ENCODE measurements at places on chromosomes 7 and 10.

- peak; percentile 20 for DNase-seq
These were observed 194.5 kb upstream of the LRGUK start for GRCh38 chr7:133932591-133932990.

DNA sequence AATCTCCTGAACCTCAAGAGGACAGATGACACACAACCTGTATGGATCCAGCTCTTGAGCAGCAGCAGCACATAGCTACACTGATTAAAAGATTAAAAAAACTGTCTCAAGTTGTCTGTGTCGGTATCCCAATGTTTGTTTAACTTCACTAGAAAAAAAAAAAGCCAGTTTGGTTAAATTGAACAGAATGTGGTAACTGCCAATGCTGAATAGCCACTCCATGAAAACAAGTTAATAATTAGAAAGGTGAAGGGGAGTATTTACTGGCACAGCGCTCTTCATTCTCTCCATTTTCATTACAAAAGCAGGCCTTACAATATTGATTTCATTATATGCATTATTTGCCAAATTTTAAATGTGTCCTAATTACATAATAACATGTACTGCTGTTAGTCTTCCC, 47.6 kb downstream of the GDI2 start:
- DNase-seq = no peak

DNA sequence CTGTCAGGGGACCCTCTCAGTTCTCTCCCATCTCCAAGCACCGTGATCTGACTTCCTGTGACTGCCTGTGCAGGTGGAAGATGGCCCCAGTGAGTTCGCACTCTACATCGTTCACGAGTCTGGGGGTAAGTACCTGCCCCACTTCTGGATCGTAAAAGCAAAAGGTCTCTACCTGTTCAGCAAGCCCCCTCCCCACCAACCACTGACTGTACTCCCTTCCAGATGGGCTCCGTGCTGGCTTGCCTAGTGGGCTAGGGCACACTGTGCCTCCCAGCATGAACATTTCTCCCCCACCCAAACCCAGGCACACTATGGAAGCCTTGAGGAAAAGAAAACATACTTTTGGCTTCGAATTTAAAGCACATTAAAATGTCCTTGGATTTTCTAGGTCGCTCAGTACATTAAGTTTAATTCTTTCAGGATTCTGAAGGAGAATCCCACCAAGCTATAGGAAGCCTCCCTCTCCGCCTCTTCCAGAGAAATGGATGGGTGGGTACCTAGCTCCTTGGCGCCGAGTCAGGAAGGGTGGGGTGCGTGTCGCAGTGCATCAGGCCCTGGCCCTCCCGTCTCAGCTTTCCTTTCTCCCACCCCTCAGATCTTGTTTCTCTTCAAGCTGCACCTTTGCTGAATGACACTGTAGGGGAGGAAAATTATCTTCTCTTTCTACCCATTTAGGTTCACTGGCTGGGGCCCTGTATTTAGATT, 11.0 kb upstream of the ZNF22 start:
- DNase-seq = no peak

GRCh38 chr7:128122576-128123290, 91.5 kb upstream of the LRRC4 start:
- no peak for DNase-seq

GRCh38 chr10:61785473-61786105, 115.9 kb upstream of the ARID5B start:
- DNase-seq = no peak

DNA sequence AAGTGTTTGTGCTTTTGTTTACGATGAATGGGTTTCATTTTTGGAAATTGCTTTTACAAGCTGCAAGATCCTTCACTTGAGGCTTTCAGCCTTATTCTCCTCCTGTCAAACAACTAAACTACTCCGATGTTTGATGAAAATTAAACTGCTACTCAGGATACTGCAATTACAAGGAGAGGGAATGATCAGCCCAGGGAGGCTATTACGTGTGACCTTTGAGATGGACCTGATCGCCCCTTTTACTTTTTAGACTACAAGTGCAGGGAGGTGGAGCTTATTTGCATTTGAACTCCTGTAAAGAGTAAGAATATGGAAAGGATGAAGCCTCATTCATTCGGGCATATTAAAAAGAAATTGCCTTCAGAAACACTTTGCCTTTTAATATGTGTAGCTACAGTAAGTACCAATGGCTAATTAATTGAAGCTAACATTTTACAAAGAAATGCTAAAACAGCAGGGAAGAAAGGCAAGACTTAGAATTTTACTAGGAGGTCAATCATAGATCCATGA, 219.1 kb downstream of the PHTF2 start:
- DNase-seq = no peak

GRCh38 chr7:121180436-121181063, 148.2 kb upstream of the WNT16 start:
- DNase-seq = no peak

GRCh38 chr10:71585564-71586290, 133.9 kb downstream of the C10orf105 start:
- DNase-seq = no peak

DNA sequence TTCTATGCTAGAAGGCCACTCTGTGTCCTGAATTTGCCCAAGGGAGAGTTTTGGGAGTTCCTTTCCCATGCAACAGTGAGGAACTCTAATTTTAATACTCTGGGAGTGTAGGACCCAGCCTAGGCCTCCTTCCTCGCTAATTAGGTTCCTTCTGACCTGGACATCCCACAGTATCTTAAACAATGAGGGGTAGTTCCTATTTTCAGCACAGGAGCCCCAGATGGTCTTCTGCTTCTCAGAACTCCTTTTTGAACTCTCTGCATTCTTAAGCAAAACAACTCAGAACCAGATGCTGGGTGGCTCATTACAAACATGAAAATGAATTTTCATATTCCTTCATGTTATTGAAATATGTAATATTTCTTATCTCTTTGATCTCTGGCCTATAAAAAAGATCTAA, 116.9 kb downstream of the LRMDA start:
- no peak for DNase-seq

DNA sequence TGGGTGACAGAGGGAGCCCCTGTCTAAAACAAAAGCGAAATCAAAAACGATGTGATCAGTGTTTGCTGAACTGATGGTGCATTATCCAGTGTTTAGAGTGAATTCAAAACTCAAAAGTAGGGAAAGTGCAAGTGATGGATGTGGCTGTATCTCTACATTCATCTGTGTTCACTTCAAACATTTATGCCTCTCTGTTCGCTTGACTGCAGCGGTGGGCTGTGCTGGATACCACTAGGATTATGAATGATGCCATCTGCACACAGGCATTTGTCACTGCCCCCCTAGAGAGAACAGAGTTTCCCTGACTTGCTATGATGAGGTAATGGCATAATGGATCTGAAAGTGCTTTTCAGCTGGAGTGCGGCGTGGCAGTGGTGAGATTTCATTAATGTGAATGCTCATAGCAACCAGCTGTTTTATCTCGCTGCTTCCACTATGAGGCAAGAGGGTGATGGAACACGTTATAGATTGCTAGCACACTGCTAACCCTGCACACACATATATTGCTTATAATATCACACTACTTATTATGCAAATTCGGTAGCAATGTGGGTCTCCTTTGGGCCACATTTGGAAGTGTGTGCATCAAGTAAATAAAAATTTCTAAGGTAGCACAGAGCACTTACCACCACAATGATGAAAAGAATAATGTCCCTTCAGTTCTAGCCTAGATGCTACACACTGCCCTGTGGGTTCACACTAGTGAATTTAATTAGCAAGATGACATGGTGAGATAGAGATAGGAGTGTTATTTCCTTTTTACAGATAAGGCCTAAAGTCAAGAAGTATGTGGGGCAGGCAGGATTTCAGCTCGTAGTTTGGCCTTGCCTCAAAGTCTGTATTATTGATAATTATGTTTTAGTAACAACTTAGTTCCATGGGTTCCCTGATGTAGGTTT, 164.7 kb downstream of the CAMK1D start:
- no peak for DNase-seq

- peak; percentile 36 for DNase-seq
These were observed 25.1 kb downstream of the ZMIZ1 start for GRCh38 chr10:79093658-79094411.

DNA sequence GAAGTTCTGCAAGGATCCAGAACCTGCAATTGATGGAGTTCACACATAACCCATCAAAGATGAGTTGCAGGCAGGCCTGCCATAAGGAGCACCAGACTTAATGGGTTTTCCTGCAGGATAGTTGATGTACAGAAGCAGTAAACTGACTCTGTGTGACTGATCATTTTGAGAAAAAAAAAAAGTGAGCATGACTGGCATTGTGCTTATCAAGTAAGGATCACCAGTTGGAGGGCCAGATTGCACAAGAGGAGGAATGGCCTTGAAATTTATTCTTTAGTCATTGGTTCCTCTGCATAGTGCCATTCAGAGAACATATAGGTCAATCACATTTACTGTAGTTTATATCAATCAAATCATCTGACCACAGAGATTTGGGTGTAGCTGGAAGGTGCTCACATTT, 3.8 kb downstream of the CYP3A43 start:
- no peak for DNase-seq

- peak; percentile 26 for DNase-seq
These were observed 147.7 kb upstream of the SLC26A5 start for GRCh38 chr7:103593691-103594090.

- DNase-seq = no peak
These were observed 83.4 kb downstream of the PON1 start for GRCh38 chr7:95240921-95241320.

DNA sequence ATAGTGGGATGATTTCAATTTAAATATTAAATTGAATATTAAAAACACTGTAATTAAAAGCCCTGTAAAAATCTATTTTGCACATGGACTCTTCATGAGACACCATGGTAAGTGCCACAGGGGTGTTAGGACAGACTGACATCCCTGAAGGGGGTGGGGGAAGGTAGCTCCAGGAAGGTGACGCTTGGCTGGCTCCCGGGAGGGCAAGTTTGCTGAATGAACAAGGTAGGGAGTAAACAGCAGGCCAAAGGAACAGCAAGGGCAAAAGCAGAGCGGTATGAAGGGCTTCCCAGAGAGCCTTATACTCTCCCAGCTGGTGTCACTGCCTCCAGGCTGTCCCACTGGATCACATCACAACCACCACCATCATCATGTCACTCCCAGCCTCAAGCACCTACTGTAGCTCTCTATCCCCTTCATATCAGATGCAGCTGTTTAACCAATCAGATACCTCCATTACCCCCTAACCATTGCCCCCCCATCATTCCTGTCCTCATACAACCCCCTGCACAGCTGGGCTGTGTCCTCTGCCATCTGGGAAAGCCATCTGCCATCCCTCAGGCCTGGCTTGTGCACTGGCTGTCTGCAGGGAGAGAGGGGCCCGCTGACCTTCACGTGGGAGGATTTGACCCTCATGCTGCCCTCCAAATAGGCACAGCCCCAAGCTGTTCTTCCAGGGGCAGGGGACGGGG, 19.5 kb downstream of the HSPA12A start:
- no peak for DNase-seq

- DNase-seq = peak; percentile 47
These were observed 35.0 kb downstream of the INPP5A start for GRCh38 chr10:132572545-132572937.

- peak; percentile 24 for DNase-seq
These were observed 61.7 kb downstream of the PALD1 start for GRCh38 chr10:70540089-70540788.

GRCh38 chr7:24755541-24756407, 1.5 kb downstream of the GSDME start:
- peak; percentile 79 for DNase-seq

DNA sequence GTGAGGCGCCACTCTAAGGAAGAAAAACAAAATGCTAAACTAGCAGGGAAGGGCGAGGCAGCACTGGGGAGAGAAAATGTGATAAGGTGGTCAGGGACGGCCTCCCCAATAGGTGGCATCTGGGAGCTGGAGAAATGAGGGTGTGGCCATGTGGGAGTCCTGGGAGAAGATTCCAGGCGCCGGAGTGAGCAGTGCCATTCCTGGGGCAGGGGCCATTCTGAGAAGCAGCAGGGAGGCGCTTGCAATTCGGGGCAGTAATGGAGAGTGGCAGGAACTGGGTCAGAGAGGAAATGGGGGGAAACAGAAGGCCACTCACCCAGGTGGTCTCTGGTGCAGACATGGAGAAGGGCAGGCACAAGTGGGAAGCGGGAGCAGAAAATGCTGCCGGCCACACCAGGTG, 61.8 kb upstream of the LRRC18 start:
- no peak for DNase-seq

DNA sequence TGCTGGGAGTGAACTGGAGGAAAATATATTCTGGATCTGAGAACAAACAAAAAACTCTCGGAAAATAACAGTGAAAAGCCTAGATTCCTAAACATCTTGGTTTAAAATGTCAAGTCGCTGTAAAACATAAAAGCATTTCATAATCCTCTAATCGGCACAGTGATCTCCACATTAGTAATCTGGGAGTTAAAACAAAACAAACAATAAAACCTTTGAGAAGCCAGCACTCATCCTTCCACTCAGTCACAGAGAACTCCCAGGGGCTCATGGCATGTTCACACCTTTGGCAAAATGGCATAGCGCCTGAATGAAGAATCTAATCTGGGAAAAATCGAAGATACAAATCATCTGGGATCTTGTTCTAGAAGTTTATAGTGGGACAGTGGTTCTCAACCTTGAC, 24.1 kb upstream of the HPS1 start:
- no peak for DNase-seq

DNA sequence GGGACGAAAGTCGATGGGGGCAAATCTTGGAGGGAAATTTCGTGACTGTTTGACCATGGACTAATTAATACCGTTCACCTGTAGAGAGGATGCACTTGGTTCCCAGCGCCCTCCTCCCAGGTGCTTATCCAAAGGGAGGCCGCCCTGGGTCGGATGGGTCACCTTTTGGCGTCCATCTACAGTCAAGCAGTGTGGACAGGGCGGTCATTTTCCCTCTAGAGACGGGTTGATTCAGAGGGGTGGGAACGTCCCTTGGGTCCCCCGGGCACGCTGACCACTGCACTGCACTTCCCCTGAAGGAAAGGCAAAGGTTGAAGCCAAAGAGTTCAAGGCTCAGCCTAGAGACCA, 2.0 kb downstream of the PRR15 start:
- no peak for DNase-seq

DNA sequence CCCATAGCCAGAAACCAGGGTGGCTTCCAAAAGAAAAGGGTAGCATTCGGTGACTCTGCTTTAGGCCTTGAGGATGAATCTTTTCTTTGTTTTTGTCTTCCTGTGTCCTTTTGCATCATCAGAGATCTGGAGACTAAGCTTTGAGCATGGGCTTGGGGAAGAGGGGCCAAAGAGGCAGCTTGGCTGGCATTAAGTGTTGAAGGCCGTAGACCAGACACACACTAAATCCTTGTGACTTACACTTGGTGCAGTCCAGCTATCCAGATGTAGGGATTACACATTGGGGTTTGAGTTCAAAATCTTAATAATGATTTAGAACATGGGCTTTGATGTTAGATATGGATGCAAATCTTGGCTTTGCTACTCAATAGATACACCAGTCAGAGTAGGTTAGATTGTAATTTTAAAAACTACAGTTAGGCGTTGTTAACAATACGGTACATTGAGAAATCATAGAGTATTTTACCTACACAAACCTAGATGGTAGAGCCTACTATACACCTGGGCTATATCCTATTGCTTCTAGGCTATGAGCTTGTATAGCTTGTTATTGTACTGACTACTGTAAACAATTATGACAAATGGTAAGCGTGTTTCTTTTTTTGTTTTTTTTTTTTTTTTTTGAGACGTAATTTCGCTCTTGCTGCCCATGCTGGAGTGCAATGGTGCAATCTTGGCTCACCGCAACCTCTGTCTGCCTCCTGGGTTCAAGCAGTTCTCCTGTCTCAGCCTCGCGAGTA, 3.5 kb downstream of the SEPTIN7 start:
- no peak for DNase-seq
